Colonic mucosa (tissue), 4 donors: ENCODE measurements at places on chromosomes 7 and 10. TPM values are rescaled to one million over a fixed set of nuclear protein-coding genes. Genes with fewer than 3 reads are reported as not detected.

The PLAU gene
- 11.4 TPM for total RNA-seq

The FAM171A1 gene
- 50.9 TPM for total RNA-seq

The MYO3A gene
- 1.4 TPM for total RNA-seq

The WEE2 gene
- not detected for total RNA-seq

The INMT gene
- total RNA-seq, result 2.3 TPM

The OR6V1 gene
- total RNA-seq, result not detected
